ENCODE measurements at places on chromosomes 4 and X.

GRCh38 chr4:109730619-109731545 is 1.0 kb upstream of the PLA2G12A start:
- DNase-seq = no peak

DNA sequence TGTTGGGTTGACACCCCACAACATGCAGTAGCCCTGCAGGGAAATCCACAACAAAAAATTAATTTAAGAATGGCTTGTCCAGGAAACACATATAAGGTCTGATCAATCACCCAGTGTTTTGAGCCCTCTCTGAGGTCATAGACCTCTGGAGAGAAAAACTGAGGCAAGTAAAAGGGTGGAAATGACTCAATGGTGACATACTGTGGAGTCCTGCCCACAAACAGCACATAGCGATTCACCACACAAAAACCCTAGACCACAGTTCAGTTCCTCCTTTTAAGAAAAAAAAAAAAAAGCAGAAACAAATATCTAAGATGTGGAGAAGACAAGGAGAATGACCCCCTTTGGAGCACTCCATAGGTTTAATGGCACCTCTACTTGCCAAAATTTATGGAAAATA is 2691.0 kb downstream of the PCDH7 start:
- no peak for DNase-seq

- no peak for DNase-seq
Measured at GRCh38 chr4:74682567-74683359, 111.6 kb downstream of the BTC start.

DNA sequence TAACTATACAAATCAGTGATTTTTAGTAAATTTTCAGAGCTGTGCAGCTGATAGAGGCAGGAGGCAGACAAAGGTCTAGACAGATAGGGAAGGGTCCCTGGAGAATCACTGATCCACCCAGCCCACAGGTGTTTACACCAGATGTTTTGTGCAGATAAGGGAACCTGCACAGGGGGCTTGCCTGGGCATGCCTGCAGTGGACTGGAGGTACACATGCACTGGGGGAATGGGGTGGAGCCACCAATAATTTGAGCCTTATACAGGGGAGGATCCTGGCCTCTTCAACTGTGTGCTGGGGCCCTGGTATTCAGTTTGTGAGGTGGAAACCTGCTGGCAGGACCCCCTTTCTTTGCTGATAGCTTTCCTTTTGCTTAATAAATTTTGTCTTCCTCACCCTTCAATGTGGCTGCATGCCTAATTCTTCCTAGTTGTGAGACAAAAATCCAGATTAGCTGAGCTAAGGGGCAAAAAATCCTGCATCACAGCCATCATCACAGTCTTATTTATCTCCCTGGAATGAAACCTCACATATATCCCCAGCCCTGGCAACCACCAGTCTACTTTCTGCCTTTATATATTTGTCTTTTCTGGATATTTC is 102.8 kb downstream of the KDM6A start:
- DNase-seq = no peak

DNA sequence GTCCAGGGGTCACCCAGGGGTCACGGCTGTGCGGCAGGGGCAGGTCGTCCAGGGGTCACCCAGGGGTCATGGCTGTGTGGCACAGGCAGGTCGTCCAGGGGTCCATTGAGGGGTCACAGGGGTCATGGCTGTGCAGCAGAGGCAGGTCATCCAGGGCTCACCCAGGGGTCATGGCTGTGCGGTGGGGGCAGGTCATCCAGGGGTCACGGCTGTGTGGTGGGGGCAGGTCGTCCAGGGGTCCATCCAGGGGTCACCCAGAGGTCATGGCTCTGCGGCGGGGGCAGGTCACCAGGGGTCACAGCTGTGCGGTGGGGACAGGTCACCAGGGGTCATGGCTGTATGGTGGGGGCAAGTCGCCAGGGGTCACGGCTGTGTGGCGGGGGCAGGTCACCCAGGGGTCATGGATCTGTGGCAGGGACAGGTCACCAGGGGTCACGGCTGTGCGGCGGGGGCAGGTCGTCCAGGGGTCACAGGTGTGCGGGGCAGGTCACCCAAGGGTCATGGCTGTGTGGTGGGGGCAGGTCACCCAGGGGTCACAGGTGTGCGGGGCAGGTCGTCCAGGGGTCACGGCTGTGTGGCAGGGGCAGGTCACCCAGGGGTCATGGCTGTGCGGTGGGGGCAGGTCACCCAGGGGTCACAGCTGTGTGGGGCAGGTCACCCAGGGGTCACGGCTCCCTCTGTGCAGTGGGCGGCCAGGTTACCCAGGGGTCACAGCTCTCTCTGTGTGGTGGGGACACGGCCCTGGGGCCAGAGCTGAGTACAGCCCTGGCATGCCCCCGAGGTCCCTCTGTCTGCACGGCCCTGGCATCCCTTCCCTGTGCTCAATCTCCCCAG is 16.0 kb downstream of the ATP5ME start:
- no peak for DNase-seq

DNA sequence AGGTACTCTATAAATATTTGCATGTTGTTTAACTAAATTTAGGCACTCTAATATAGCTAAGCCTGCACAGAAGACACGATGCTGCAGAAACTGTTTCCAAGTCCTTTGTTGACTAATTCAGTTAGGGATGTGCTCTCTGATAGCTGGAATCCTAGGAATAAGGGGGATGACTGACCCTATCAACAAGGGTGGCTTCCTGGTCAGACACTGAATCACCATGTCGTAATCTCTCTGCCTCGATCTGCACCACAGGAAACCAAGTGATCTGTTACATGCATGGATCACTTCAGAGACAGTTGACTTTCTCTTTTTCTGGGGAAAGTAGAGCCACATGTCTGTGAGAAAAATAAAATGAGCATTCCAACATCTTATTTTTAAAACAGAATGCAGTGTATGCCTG is 169.1 kb downstream of the GUCY2F start:
- no peak for DNase-seq

DNA sequence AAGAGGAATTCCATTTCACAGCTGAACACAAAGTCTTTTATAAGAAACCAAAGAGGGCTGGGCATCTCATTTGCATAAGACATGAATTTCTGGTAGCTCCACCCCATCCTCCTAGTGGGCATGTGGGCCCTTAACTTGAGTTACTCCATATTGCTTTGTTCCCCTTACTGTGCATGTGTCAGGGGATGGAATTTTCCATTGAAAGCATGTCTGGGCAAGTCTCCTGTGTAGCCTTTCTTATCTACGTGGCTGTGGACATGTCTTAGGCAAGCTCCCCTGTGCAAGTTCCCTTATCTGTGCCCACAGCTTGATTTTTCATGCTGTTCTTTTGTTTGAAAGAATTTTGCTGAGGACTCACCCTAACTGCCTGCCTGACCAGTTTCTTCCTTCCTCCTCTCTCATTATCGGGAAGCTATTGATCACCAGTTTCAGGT is 123.5 kb upstream of the JADE1 start:
- no peak for DNase-seq

GRCh38 chr4:7180938-7181337 is 11.4 kb upstream of the SORCS2 start:
- DNase-seq = no peak

GRCh38 chr4:1293531-1293941 is 3.8 kb downstream of the MAEA start:
- no peak for DNase-seq

DNA sequence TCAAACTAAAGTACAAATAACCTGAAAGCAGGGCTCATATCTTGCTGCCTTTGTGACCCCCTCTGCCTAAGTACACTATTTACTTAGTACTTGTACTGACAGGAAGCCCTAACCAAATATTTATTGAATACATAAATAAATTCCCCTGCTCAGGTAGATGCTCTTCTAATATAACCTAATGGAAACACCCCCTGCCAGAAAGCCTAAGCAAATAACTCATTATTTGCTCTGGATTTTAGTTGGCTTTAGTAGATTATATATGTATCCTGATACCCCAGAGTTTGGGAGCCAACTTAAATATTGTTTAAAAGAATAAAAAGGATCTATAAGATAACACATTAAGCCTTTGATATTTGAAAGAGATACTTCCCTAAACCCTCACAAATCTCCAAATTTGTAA is 318.2 kb downstream of the PPP1R2C start:
- no peak for DNase-seq

DNA sequence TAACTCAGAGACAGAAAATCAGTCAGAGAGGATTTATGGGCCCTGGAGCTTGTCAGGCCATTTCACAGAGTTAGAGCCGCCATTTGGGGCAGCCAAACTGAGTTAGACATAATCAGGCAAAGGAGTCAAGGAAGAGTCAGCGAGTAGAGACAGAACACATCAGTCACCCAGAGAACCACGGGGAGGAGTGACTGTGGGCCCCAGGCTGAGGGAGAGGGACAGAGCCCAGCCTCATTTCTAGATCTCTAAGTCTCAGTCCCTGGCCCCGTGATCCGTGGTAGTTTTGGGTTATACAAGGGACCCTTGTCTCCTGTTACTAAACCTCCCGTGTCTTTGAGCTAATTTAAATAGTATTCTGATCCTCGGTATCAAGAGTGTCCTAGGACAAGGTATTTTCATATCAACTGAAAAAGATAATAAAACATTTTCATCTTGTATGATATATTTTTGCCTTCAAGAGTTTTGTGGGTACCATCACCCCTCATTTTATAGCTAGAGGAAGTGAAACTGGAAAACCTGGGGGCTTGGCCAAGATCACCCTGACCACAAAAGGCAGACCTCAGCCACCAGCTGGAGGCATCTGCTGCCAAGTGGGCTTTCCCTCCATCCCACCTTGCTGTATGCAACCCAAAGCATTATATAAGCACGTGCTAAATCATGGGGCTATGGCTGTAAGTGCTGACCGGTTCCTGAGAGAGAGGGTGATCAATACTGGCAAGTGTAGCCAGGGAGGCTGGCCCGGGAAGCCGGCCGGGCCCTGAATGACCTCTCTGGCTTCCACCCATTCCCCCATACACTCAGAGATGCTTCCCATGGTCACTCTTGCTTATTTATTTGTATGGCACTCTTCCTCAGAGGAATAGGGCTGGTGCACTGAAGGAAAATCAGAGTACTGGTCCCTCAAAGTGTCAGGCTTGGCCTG is 204.1 kb downstream of the BCOR start:
- no peak for DNase-seq

DNA sequence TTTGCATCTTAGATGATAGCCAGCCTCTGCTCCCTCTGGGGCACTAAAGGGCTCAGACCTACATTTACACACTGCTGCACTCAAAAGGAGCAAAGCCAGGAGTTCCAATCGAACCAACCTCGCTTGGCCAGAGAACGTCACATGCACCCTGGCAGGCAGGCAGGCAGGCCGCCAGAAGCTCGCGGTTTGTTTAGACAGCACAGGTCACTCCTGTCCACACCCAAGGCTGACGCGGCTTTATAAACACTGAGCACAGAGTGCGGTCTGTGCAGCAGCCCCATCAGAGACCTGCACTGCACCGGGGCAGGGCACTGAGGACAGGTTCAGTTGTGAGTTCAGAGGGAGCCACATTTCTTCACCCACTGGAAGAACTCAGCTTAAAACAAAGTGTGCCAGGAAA is 143.9 kb downstream of the BCOR start:
- DNase-seq = no peak

DNA sequence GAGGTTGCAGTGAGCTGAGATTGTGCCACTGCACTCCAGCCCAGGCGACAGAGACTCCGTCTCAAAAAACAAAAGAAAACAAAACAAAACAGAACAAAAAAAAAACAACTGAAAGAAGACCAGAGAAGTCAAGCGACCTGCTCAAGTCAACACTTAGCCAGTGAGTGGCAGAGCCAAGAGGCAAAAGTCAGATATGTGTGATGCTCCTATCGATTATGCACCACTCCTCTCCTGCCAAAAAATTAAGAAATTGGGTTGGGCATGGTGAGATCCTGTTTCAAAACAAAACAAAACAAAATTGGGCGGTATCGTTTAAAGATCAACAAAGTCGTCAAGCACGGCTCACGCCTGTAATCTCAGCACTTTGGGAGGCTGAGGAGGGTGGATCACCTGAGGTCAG is 137.7 kb downstream of the PDS5A start:
- DNase-seq = no peak

- no peak for DNase-seq
Measured at GRCh38 chr4:35818520-35818919, 425.8 kb downstream of the ARAP2 start.

- peak; percentile 85 for DNase-seq
Measured at GRCh38 chr4:102760645-102761295, at the start of gene MANBA. Gene MANBA, minus strand, starts transcription at chr4:102760968. Its CDS starts 74 bp downstream, at chr4:102760894.

GRCh38 chr4:153538487-153539357 is 72.6 kb downstream of the TMEM131L start:
- DNase-seq = peak; percentile 66

- DNase-seq = no peak
Measured at GRCh38 chrX:57380026-57380796, 93.7 kb downstream of the FAAH2 start.

- no peak for DNase-seq
Measured at GRCh38 chr4:156888762-156889161, 82.8 kb downstream of the PDGFC start.

Measured in muscle of arm (tissue), 14 donors.